ENCODE measurements at places on chromosomes 11 and 22. TPM values are rescaled to one million over a fixed set of nuclear protein-coding genes. Genes with fewer than 3 reads are reported as not detected.

The GRAP2 gene
- 109 TPM for polyA plus RNA-seq

The WNT7B gene
- polyA plus RNA-seq = not detected

The IFITM10 gene
- polyA plus RNA-seq = not detected

The GLYATL2 gene
- not detected for polyA plus RNA-seq

The HOATZ gene
- not detected for polyA plus RNA-seq

The CBL gene
- polyA plus RNA-seq = 17.5 TPM

The CCDC73 gene
- not detected for polyA plus RNA-seq

The ART5 gene
- polyA plus RNA-seq = not detected

The HPX gene
- not detected for polyA plus RNA-seq

The OR51E1 gene
- not detected for polyA plus RNA-seq

The GPHA2 gene
- polyA plus RNA-seq = not detected

The SAMM50 gene
- polyA plus RNA-seq = 61.7 TPM

All from naive thymus-derived CD4-positive, alpha-beta T cell (primary cell).